ENCODE measurements at places on chromosomes 2 and 18.

- DNase-seq, result no peak
Observed at GRCh38 chr2:176173567-176174381, 14.7 kb upstream of the HOXD1 start.

GRCh38 chr2:210445116-210445707, 31.3 kb downstream of the LANCL1 start:
- DNase-seq, result no peak

- DNase-seq, result no peak
Observed at GRCh38 chr2:156852681-156853080, 404.8 kb upstream of the GALNT5 start.

DNA sequence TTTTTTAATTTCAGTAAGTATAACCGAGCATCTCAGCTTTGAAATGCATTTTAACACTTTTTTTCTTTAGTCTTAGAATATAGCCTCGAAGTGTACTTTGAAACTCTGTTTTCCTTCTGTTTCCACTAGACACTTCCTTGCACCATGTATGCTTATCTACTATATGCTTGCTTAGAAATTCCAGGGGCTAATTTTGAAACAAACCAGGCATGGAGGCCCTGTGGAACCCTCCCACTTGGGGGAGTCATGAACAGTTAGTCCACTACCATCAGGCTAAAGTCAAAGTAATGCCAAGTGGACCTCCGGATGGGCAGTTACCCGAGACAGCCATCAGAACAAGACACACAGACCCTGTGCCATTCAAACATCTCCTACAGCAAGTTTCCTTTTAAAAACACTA, 120.3 kb downstream of the LCLAT1 start:
- DNase-seq, result no peak

DNA sequence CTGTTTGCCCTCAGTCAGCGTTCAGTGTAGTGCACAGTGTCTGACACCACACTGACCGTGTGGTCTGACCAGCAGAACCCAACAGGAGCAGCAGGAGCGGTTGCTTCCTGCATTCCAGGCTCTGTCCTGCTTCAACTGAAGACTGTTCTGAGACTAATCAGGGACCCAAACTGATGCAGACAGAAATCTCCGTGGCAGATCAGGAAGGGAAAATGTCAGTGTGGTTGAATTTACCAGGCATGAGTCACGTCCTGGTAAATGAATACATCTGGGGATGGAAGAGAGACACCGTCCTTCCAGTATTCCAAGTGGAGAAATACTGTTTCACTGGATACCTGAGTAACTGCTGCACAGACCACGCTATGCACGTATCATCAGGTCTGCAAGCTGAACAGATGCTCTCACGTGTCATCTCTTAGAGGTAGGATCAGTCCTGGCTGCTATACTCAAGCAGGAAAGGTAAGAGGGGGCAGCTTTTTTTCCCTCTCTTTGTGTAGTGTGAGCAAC, 223.6 kb upstream of the EPAS1 start:
- DNase-seq, result peak; percentile 98

GRCh38 chr18:49521216-49521835, 34.3 kb upstream of the C18orf32 start:
- no peak for DNase-seq

- DNase-seq, result no peak
Observed at GRCh38 chr2:86510436-86510933, 52.8 kb downstream of the CHMP3 start.

DNA sequence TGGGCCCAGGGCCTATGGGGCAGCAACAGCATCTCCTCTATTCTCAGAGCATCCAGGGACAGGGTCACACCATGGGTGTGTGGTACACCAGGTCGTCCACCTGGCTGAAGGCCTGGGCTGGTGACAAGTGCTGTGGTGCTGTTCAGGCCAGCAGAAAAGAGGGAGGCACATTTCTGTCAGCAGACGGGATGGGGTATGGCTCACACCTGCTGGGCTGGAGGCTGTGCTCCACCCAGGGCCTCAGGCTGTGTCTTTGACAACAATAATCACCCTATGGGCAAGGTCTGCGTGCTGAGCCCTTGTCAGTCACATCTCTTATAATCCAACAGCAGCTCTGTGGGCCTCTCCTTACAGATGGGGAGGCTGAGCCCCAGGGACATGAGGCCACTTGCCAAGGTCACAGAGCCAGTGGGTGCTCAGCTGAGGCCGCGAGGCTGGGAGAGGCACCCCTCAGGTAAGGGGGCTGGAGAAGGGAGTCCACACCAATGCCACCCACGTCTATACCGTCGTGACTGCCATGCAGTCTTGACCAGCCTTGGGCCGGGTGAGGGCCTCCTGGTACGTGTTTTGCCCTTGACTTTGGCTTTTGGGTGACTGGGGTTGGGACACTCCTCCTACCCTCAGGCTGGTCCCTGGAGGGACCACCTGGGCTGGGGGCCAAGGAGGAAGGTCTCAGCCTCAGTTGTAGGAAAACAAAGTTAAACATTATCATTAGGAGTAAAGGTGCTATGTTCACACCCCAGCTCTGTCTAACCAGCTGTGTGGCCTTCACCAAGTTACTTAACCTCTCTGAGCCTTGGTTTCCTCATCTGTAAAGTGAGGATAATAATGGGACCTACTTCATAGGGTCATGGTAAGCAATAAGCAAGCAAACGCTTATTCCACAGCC, 5.6 kb upstream of the HS6ST1 start:
- no peak for DNase-seq

DNA sequence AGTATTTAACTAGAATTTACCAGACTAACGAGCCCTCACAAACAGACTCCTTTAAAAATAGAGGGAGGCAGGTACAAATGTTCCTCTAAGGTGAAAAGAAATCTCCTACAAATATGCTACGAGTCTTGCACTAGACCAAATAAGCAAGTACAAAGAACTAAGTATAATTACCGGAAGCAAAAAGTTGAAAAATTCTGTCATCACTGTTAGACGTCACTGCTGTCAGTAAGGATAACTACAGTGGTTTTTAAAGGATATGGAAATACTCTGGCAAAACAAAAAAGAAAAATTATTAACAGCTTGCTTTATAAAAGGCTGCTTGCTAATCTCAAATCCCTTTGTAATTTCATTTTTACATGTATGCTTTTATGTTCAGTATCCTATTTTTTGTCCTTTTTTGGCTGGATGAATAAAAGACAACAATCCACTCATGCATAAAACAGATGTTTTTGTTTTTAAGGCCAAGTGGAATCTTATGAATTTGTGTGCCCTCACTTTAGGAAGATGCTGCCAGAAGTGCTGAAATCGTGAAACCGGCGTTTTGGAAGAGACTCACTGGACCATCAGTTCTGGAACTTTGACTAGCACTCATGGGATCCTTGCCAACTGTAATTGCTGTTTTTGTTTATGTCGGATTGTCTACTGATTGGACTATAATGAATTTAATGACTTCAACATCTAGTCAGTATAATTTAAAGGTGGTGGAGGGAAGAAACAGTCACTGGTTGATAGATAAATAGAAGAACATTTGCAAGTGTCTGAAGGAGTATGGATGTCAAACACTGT, 6.7 kb downstream of the ZNF521 start:
- DNase-seq, result no peak

DNA sequence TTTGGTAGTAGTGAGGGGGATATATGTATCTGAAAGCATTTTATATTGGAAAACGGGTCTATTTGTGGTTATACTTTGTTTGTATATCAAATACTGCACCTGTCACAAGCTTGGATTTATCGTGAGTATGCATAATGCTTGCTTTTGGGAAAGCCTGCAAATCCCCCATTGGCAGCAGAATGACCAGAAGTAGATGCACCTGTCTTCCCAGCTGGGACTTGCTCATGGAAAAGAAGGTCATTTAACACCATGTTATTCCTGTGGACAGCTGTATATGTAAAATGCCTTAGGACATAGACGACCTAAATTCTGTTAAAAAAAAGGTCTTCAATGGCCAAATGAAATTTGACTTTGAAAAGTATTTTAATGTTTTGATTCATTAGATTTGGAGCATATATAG, 599.4 kb downstream of the XIRP2 start:
- DNase-seq, result no peak

DNA sequence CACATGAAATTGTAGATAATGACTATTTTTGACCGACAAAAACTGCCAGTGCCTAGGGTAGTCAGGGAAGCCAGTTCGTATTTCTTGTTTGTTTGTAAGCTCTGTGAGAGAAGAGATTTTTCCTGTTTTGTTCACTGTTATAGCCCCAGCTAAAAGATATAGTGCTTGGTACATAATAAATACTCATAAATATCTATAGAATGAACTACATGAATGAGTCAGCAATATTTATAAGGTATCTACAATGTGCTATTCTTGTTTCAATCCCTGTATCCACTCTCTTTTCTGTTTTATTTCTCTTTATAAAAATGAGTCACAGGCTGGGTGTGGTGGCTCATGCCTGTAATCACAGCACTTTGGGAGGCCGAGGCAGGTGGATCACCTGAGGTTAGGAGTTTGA, 275.6 kb upstream of the FANCL start:
- DNase-seq, result no peak

- no peak for DNase-seq
Observed at GRCh38 chr18:56165601-56166355, 472.6 kb downstream of the TXNL1 start.

DNA sequence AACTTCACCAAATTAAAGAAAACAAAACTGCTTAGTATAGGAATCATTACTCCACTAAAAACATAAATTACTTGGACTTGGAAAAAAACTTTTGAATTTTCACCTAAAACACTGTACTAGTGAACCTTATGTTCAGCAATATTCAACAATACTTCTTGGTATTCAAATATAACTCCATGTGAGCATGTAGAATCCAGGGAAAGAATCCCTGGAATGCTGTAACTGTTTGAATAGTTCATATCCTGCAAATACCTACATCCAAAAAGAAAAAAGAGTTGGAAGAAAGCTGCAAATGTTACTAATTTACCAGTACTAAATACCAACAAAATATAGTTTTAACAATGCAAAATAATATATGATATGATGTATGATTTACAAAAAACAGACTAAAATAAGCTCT, 65.4 kb downstream of the IKZF2 start:
- DNase-seq, result no peak

DNA sequence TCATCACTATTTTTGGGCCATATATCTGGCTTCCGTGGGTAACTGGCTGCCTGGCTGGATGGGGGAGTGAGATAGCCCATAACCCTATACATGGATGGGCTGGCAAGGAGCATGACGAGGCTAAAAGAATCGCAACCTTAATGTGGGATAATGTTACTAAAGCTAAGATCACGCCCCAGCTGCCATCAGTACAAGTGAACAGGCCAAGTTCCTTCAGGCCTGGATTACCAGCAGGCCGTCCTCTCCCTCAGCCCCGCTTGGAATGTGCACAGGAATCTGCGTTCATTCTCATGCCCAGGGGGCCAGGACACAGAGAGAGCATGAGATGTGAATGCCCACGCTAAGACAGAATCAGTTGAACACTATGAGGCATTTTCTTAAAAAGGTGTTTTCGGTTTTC, 34.7 kb downstream of the RMC1 start:
- no peak for DNase-seq

DNA sequence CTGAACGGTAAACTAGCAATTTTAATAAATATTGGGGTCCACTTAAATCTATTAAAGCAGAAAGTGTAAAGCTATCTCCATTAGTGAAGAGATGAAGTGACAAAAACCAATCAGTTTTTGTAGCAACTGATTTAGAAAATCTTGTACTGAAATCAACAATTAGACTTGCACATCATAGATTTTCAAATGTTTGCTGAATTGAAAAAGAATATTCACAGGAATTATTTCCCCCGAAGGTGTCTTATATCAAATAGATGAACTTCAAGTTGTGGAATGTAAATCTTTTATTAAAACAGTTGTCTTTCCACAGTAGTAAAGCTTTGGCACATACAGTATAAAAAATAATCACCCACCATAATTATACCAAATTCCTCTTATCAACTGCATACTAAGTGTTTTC, 48.7 kb downstream of the ATIC start:
- no peak for DNase-seq

DNA sequence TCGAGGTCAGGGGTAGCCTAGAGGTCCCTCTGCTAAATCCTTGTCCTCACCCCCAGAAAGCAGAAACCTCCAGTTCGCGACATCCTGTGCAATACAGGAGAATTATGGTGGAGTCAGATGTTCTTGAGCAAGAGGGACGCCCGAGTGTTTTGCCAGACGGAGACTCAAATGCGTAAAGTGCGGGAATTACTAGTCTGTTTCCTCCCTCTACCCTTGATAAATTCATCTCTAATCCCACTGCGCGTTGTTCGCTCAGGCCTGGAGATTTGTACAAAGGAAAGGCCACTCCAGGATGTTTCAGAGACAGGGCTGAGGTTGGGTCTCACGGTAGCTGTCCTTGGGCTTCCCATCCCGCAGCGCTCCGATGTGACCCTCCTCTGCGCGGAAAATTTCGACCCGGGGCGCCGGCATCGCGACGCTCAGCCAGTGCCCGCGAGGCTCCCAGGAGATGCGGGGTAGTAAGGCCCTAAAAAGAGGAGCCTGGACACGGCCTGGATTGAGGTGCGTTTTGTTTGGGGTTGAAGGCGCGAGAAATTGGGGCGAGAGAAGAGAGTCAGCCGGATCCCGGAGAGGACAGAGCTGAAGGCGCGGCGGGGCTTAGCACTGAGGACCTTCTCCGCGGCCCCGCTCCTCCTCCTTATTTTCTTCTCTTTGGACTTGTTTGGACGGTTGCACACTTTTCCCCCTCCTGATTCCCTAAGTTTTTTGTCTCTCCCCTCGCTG, 2.6 kb upstream of the NEUROD1 start:
- no peak for DNase-seq

- DNase-seq, result no peak
Observed at GRCh38 chr18:23887035-23887434, 127.5 kb upstream of the TTC39C start.

- no peak for DNase-seq
Observed at GRCh38 chr2:161020437-161020836, 139.8 kb upstream of the TANK start.

GRCh38 chr2:238220892-238221521, 17.5 kb upstream of the ILKAP start:
- no peak for DNase-seq

All from non-pigmented ciliary epithelial cell (primary cell).